ENCODE measurements at places on chromosomes 11 and 22. TPM values are rescaled to one million over a fixed set of nuclear protein-coding genes. Genes with fewer than 3 reads are reported as not detected.

The RNF26 gene
- total RNA-seq, result 3.4 TPM

The LDLRAD3 gene
- total RNA-seq, result 3.8 TPM

The HDHD5 gene
- 24.8 TPM for total RNA-seq

The CCDC15 gene
- 3.1 TPM for total RNA-seq

The ATP5MG gene
- total RNA-seq, result 121 TPM

The RNF214 gene
- total RNA-seq, result 10.9 TPM

The CNIH2 gene
- total RNA-seq, result under 0.01 TPM

The CASP5 gene
- total RNA-seq, result 0.50 TPM

The PIH1D2 gene
- 0.50 TPM for total RNA-seq

All from nasal cavity respiratory epithelium epithelial cell of viscerocranial mucosa (primary cell).